ENCODE measurements at places on chromosomes 13 and 19. TPM values are rescaled to one million over a fixed set of nuclear protein-coding genes. Genes with fewer than 3 reads are reported as not detected.

Gene SMIM7
- total RNA-seq, result 70.5 TPM

DNA sequence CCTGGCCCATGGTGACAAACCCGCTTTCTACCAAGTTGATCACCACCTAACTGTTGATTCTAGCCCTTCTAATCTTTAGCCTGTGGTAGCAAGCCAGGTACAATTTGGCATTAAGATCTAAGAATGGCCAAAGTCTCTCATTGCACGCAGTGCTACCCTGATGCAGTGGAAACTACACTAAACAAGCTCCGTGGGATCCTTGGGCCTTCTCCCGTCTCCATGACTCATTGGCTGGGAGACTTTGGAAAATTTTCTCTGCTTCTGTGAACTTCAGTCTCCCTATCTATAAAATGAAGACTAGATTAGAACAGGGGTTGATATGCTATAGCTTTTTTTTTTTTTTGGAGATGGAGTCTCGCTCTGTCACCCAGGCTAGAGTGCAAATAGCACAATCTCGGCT, 223.0 kb downstream of the TSHZ3 start:
- no peak for DNase-seq

Gene SYCN
- total RNA-seq, result not detected

Gene TTYH1
- total RNA-seq, result not detected
